Activated CD4-positive, alpha-beta memory T cell treated with anti-CD3 and anti-CD28 coated beads, Interleukin-2, amount 10 ng/mL, durations not matched to agents 7 days and 5 days (primary cell): ENCODE measurements at places on chromosomes 12 and 14.

GRCh38 chr12:99431203-99431602, 216.3 kb upstream of the GARIN6 start:
- no peak for DNase-seq

DNA sequence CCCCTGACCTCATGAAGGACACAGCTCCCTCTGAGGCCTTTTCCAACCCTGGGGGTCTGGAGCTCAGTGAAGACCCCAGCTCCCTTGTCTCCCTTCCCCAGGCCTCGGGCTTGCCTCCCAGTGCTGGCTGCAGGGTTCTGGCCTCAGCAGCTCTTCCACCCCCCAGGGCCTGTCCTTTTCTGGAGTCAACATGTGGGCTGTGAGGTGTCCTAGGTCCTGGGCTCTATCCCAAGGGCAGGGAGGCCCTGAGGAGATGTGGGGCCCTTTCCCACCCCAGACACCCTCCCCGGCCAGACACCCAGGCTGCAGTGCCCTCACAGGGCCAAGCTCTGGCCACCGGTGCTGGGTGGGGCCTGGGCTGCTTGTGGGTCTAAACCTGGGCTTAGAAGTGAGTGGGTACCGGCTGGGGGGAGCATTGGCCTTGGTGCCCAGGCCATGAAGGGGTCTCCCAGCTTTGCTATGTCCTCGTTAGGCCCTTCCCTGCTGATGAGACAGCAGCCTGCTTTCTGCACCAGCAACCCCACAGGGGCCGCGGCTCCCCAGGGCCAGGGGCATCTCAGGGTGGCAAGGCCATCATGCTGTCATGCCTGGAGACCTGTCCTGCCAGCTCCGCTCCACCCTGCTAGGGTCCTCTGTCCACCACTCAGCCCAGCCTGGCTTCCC, 2.7 kb upstream of the CRIP2 start:
- DNase-seq, result no peak

GRCh38 chr14:90531497-90531896, 134.7 kb downstream of the CALM1 start:
- DNase-seq, result no peak

DNA sequence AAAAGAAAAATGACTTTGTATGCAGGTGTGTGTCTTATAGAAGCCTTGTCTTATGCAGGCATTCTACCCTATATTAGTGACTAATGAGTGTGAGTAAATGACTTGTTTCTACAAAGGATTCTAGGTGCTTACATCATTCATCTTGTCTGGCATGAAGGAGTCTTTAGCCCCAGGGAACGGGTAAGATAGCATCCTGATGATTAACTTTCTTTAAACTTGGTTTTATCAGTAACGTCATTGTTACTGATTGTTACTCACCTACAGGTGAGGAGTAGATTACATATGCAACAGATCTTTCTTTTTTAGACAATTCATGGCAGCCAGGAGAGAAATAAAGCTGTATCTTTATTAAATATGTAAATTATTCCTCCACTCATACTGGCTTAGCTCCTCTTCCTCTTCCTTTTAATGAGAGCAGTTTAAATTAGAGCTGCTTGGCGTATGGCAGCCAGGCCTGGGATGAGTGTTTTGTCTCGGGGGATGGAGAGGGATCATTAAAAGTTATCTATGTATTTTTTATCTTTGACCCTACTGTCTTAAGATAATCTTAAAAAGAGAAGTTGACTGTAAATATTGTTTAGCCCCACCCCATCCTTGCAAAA, 57.2 kb upstream of the ATP2A2 start:
- no peak for DNase-seq

GRCh38 chr12:66345212-66345611, 42.9 kb downstream of the HELB start:
- DNase-seq, result no peak

- DNase-seq, result peak; percentile 25
These were observed 2.6 kb downstream of the WNK1 start for GRCh38 chr12:754851-755562.

- DNase-seq, result no peak
These were observed 97.3 kb downstream of the KCNK10 start for GRCh38 chr14:88225721-88226120.

GRCh38 chr14:89773151-89773550, 181.4 kb downstream of the EFCAB11 start:
- DNase-seq, result no peak

DNA sequence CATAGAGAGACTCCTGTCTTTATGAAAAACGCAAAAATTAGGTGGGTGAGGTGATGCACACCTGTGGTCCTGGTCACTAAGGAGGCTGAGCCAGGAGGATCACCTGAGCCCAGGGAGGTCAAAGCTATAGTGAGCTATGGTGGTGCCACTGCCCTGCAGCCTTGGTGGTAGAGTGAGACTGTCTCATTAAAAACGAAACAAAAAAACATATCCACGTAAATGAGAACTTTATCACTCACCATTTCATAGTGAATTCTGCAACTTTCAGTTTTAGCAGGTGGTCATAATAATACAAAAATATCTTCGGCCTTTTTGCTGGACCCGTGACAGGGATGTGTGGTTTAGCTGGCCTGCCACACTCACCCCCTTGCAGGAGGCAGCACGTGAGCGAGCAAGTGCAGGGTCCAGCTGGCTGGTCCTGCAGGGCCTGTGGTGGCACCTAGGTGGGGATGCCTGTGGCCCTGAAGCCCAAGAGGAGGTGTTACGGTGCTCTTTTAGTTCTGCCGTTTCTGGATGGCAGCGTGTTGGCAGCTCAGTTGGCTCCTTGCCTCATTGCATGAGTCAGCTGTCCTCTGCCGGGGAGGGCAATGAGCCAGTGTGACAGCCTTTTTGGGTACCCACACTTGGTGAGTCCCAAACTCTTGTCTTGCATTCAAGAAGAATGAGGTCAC, 1330.7 kb upstream of the TMEM132C start:
- DNase-seq, result no peak

DNA sequence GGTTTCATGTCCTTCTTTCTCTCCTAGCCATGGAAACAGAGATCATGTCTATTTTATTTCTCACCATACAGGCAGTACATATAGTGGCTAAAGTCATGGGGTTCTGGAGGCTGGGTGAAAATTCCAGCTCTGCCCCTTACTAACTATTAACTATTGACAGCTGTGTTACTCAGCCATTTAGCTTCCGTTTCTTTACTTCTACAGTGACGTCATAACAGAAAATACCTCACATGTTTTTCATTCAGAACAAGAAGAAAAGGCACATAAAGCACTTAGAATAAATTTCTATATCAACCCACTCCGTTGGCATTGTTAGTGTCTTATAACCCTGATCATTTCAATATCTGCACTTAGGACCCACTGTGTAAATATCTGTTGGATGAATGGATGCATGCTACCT, 1506.9 kb upstream of the TMEM132C start:
- DNase-seq, result no peak

DNA sequence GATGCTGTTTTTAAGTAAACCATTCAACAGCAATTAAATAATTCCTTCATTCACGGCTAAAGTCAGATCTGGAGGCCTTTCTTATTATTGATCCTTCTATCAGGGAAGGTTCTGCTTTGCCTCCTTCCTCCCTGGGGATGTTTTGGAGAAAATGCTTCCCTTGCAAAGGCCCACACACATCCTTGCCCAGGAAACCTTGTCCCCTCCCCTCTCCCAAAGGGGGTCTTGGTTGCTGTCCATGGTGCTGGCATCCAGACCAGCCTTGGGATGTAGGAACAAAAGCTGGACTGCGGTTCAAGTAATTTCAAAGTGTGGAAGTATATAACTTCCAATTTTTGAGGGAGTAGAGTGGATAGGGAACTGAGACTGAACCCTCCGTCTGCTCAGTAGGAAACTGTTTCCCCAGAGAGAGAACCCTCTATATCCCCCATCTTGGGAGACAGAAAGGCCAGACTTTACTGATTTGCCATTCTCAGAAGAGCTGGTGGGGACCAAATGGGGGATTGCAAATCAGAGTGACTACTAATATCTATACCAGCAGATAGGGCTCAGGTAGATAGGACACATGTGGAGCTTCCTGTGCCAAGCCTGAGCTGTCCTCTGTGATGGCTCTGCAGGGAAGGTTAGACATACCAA, 5.6 kb downstream of the MARCHF9 start:
- no peak for DNase-seq

GRCh38 chr14:91115986-91116770, 2.3 kb downstream of the DGLUCY start:
- no peak for DNase-seq

- DNase-seq, result no peak
These were observed 16.8 kb downstream of the GALNT6 start for GRCh38 chr12:51374361-51374760.

- no peak for DNase-seq
These were observed 84.9 kb upstream of the DUSP6 start for GRCh38 chr12:89437231-89437630.

DNA sequence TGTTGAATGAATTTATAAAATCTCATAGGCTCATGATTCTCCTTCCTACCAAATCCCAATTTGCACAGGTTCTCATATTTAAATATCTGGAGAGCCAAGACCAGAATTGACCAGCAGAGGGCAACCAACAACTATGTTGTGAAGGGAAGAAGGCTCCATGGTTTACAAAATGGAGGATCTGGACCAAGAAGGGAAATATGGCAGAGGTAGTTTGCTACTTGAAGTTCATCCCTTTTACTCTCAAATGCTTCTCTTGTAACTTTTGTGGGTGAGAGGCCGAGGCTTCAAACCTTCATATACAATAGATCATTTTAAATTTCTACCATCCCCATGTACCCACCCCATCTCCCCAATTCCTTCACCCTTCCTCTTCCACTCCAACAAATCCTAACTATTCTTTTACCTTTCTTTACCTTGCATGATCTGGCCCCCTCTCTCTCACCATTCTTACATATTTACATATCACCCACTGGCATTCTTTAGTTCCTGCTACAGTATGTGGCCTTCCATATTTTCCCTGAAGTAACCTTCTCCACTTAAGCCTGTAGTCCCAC, 3.8 kb upstream of the SMARCC2 start:
- peak; percentile 78 for DNase-seq

- DNase-seq, result no peak
These were observed 11.5 kb downstream of the PSMB5 start for GRCh38 chr14:23023022-23023794.

DNA sequence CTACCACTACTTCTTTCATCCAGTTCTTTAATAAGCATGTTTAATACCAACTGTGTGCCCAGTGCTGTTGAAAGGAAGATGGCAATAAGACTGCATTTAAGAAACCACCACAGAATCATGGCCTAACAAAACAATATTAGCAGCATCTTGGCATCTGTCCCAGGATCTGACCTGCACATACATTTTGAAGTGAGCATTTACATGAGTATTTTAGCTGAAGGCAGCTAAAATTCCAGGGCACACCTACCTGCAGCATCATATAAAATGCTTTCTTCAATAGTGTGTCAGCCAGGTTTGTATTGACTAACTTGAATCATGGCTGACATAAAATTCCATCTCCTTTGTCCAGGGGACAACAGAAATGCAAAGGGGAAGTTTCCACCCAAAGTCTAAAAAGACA, 65.0 kb upstream of the ARHGAP5 start:
- no peak for DNase-seq

- DNase-seq, result no peak
These were observed 23.1 kb upstream of the DCP1B start for GRCh38 chr12:2027351-2027750.

DNA sequence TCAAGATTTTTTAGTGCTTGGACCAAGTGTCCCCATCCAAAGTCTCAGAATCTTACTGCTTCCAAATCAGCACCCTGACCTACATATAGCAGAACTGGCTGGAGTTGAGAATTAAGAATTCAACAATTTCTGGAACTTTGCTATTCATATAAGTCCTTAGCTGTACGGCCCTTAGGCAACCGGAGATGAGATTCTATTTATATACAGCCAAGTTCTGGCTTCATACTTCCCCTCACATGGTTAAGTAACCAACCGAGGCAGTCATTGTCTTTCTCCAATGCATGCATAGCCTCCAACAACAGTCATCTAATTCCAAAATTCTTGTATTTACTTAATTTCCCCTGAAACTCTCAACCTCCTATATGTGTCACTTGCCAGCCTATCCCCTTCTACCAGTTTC, 76.6 kb downstream of the SINHCAF start:
- no peak for DNase-seq

GRCh38 chr12:120421701-120422100, 16.2 kb upstream of the COX6A1 start:
- DNase-seq, result no peak

GRCh38 chr14:21231020-21231652, 38.1 kb downstream of the HNRNPC start:
- peak; percentile 49 for DNase-seq

GRCh38 chr12:128356547-128356946, 89.6 kb downstream of the TMEM132C start:
- DNase-seq, result no peak

GRCh38 chr12:65926119-65926908, 102.0 kb downstream of the HMGA2 start:
- DNase-seq, result no peak

- DNase-seq, result peak; percentile 81
These were observed at the start of gene VDR for GRCh38 chr12:47904713-47905709. TSS of gene VDR (minus strand) at chr12:47904994. CDS start at chr12:47879113, 25,881 bp downstream.

- no peak for DNase-seq
These were observed 25.4 kb downstream of the PLXNC1 start for GRCh38 chr12:94173660-94174265.

DNA sequence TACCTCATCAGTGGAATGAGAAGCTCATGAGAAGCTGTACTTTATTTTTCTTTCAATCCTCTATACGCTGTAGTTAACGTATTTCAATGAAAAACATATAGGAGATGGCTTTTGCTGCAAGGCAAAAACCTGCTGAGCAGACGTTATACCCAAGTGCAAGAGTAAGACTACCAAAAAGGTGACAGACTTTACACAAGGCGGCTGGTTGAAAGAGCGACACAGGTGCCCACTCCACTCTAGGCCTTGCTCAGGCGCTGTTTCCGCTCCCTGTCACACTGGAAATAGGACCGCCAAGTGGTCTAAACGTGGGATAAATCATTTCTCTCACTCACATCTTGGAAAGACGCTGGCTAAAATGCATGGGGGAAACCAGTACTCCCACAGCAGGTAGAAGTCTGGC, 54.5 kb downstream of the PPP2R5C start:
- DNase-seq, result no peak

- no peak for DNase-seq
These were observed 71.3 kb downstream of the DHRS2 start for GRCh38 chr14:23707415-23707814.

DNA sequence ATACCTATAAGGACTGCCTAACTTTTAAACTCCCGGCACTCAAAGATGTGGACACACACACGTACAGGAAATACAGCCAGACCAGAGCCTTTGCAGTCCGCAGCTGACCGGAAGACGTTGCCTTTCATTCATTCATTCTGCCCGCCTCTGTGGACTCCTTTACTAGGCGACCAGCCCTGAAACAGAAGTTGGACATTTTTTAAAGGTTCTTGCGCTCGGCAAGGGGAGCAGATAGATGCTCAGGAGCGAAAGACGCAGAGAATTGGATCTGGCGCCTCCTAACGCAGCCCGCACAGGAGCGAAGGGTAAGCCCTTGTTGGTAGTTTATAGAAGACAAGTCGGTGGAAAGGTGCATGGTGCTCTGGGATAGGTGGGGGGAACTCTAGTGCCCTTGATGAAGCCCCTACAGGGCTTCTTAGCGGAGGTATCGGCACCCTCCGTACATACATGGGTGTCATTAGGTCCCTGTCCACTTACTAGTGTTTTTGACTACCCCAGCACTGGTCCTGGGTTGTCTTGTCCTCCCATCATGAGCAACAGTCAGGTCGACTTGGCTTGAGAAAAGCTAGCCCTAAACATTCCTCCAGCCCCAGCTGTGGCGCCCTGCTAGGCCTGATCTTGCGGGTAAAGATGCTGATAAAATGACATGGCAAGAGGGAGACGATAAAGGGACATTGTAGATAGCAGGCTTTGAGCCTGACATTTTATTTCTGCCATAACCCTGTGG, at the start of gene KDM2B:
Gene KDM2B (minus strand): TSS at position 65 of the 727 bp plus-strand sequence. CDS start 112 bp downstream, outside the sequence.
- DNase-seq, result peak; percentile 39
